ENCODE measurements at places on chromosomes 16 and 17. TPM values are rescaled to one million over a fixed set of nuclear protein-coding genes. Genes with fewer than 3 reads are reported as not detected.

The KRT40 gene
- total RNA-seq = 0.33 TPM

GRCh38 chr17:80949451-80950421, 41.9 kb upstream of the CHMP6 start:
- no peak for DNase-seq

GRCh38 chr17:17682293-17682736, 1.1 kb downstream of the RAI1 start:
- DNase-seq = peak; percentile 82

The MYH1 gene
- 0.12 TPM for total RNA-seq

The GJD3 gene
- total RNA-seq = not detected

DNA sequence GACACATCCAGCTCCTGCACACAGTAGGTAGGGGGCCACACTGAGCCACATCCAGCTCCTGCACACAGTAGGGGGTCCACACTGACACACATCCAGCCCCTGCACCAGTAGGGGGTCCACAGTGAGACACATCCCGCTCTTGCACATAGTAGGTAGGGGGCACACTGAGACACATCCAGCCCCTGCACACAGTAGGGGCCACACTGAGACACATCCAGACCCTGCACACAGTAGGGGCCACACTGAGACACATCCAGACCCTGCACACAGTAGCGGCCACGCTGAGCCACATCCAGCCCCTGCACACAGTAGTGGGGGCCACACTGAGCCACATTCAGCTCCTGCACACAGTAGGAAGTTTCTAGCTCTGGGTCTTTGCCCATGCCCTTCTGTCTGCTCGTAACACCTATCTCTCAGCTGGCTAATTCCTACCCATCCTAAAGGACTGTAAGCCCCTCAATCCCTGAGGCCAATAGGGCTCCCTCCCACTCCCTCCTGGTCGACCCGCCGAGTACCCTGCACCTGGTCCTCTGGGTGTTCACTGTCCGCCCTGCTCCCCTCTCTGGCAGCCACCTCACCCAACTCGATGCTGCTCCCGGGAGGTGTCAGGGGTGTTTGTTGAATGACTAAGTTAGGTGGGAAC, 9.4 kb upstream of the ATP2A3 start:
- no peak for DNase-seq

DNA sequence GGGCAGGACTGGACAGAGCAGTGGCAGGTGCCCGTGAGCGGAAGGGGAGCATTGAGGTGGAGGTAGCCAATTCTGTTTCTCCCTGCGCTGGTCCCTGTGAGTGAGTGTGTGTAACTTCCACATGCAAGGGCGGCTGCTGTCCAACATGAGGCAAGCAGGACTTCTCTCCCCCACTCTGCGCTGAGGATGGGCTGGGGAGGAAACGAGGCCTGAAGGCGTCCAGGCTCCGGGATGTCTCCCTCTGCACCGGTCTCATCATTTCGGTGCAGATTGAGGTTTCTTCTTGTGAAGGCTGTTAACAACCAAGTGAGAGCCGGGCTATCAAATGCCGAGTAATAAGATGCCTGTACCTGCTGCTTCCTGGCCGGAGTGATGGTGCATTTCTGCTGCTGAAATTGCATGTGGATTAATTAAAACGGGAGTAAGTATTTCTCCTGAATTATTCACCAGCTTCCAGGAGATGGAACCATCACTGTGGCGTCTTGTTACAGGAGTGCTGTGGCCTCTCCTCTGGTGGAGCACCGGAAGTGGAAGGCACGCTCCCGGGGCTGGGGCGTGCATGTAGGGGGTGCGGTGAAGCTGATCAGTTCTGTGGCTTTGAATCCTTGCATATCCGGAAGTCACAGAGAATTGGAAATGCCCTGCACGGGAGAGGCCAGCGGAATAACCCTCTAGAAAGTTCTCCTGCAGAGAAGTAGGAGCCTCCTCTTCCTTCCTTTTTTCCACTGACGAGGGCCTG, 41.7 kb upstream of the MGAT5B start:
- no peak for DNase-seq

- DNase-seq = no peak
Observed at GRCh38 chr16:52727849-52728248, 180.9 kb upstream of the TOX3 start.

DNA sequence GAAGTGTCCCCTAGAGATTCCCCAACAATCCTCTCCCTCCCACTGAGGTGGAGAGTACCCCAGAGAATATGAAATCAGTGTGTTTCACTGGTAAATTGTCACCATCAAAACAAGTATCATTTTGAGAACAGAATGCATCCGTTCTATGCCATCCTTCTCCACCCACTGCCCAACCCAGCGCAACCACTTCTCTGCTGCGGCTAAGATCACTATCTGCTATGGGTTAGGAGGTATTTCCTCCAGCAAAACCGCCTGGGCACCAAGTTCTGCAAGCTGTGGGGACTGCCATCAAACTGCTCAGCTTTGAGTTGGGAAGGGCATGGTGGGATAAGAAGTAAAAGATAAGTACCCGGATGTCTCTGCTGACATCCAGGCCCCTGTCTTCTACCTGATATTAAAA, 24.4 kb downstream of the CNTNAP1 start:
- no peak for DNase-seq

DNA sequence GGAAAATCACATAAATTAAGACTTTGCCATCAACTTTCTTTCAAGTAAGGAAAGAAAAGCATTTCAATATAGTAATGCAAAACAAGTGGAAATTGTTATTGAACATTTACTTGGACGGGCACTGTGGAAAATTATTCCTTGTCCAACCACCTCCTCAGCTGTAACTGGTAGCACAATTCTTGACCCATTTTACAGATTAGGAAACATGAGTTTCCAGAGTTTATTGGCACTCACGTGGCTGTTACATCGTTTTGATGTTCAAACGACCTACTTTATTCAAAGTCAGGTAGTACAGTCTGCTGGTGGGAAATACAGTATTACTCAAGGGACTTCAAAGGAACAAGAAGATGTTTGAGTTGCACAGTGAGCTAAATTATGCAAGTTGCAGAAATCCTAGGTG, 866 bp upstream of the PCTP start:
- no peak for DNase-seq

The C17orf107 gene
- 9.1 TPM for total RNA-seq

The SCGB1C2 gene
- total RNA-seq = not detected

- DNase-seq = no peak
Observed at GRCh38 chr16:31186176-31186575, 6.2 kb downstream of the FUS start.

- no peak for DNase-seq
Observed at GRCh38 chr17:55632893-55633292, 89.8 kb downstream of the TMEM100 start.

GRCh38 chr17:7713782-7714181, 3.8 kb upstream of the DNAH2 start:
- DNase-seq = no peak

DNA sequence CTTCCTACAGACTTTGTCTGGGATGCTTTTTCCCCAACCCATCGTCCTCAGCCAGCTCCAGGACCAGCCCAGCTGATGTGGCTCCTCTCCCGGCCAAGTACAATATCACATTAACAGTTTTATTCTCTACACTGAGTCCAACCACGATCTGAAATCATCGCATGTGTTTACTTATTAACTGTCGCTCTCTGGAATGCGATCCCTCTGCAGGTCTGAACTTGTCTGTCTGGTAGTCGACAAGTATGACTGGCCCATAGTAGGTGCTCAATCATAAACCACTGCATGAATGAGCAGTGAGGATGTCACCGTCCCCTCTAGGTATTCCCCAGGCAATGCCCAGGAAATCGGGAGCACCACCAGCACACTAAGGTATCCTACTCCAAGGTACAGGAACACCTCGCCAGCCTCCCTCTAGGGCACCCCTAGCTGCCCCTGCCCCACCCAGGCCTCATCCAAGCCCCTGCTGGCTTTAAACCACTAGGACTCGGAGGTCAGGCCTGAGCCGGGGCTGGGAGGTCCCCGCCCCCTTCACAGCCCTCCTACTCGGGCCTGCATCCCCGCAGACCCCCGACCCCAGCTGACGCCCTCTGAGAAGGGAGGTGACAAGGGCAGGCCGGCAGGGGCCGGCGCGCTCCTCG, 27.7 kb downstream of the RTN4RL1 start:
- peak; percentile 52 for DNase-seq

DNA sequence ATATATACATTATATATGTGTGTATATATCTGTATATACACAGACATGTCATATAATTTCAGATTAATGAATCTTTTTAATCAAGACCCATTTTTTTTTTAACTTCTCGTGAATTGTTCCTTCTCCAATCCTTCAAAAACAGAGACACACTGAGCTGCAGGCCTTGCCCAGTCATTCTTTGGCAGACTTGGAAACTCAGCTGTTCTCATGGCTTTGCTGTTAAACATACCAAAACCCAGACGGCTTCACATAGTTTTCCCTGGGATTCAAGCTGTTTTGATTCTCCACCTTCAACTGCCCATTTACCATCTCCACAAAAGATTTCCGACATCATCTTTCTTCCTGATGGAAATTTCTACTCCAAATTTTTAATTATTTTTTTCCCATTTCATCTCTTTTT, 148.7 kb downstream of the KCNJ2 start:
- no peak for DNase-seq

DNA sequence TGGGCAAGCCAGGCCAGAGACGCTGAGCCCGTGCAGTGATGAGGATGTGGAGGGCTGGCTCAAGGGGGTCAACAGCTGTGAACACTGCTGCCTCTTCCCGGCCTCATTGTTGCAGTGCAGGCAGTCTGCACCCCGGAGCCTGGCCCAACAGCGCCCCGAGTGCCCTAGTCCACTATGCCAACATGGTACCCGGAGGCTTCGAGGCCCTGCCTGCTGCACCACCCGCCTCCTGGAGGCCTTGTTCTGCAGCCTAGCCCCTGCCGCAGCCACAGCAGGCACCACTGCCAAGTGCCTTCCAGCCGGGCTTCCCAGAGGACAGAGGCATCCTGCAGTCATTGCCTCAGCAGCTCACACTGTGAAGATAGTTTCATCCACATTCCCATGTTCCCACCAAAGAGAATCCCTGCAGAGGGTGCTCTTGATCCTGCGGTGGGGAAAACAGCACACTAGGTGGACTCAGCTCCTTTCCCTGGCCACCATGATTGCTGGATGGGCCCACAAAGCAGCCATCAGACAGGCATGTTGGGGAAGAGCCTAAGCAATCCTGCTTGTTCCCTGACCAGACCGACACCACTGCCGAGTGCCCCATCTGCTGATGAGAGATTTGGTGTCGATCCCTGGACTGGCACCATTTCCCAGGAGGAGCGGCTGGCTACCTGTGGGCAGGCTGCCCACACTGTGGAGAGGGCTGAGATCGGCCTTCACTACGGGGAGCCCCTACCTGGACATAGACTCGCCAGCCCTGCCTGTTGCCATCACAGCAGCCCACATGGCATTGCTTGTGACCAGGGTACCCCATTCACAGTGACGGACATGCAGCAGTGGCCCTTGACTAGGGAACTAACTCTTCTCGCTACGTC, 44.9 kb downstream of the USP22 start:
- peak; percentile 5 for DNase-seq

- no peak for DNase-seq
Observed at GRCh38 chr16:28010671-28011070, 52.8 kb downstream of the GSG1L start.

DNA sequence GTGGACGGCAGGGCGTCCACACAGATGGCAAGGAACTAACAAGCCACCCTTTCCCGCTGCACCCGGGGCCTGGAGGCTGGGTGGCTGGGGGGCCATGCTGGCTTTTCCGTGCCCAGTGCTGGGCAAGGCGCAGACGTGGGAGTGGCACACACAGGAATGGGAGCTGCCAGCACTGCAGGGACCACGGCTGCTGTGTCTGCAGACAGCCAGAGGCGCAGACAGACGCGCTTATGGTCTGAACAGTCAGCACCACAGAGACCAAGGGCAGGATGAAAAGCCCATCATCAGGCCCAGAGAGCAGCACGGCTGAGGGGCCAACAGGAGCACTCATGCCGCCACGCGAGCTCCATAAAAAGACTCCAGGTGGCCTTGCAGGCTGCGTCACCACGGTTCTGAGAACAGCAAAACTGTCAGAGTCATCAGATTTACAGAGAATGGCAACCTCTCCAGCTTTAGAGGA, 24.0 kb downstream of the PDIA2 start:
- DNase-seq = no peak

DNA sequence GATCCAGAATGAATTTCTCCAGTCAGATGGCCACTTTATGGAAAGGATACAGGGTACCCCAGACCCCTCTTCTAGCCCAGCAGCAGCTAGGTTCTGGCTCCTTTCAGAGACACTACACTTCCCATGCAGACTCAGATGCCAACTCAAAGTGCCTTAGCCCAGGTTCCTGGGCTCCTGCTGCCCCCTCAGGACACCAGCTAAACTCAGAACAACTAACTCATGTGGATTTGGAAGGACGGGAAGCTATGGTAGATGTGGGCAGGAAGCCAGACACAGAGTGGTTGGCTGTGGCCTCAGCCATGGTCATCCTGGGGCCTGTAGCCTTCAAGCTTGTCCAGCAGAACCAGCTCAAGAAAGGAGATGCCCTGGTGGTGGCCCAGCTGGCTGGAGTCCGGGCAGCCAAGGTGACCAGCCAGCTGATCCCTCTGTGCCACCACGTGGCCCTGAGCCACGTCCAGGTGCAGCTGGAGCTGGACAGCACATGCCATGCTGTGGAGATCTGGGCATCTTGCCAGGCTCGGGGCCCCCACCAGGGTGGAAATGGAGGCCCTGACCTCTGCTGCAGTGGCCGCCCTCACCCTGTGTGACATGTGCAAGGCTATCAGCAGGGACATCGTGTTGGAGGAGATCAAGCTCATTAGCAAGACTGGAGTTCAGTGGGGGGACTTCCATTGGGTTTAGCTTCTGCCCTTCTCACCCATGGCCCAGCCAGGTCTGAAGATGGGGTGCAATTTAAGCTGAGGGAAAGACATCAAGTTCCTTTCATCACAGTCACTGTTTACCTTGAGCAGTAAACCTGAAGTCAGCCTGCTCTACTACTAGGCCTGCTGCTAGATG, 111.8 kb downstream of the N4BP1 start:
- no peak for DNase-seq

The KRTAP2-3 gene
- not detected for total RNA-seq

DNA sequence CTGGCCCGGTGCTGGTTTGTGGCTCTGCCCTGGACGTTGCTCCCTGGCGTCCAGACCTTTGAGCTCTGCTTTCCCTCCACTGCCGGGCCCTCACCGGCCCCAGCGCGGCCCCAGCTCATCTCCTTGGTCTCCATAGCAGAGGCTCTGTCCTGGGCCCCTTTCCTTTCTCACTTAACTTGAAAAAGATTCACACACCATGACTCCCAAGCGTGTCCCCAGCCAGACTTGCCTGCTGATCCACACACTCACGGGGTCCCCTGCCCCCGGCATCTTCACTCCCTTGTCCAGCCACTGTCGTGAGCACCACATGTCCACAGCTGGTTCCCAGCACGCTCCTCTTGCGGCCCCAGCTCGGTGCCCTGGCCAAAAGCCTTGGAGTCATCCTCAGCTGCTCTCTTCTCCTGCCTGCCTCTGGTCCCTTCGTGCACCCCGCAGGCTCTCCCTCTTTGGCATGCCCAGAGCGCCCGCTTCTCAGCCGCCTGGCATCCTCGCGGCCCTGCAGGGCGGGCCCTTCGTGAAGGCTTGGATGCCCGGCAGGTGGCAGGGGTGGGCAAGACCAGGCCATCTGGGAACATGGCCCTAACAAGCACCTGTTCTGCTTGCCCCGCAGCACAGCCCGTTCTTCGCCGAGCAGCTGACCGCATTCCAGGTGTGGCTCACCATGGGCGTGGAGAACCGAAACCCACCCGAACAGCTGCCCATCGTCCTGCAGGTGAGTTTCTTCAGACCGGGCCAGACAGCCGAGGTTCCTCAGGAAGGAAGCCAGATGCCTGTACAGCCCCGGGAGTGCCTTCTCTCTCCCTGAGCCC, 145.6 kb upstream of the CHMP6 start:
- no peak for DNase-seq
